ENCODE measurements at places on chromosomes 7 and 10. TPM values are rescaled to one million over a fixed set of nuclear protein-coding genes. Genes with fewer than 3 reads are reported as not detected.

DNA sequence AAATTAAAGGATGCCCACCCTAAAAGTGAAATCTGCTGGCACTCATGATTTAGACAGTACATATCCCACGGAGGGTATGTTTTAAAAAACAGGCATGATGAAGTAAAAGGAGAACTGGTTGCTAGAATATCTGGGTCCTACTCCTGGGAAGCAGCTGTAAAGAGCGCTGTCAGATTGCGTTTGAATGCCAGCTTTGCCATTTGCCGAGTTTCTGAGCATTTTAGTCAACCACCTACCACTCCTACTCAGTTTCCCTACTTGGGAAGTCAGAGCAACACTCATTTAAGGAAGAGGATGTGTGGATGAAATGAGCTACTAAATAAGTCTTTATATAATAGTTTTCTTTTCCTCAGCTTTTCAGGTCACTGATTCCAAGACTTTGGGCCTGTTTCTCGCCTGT, 1.1 kb upstream of the UMAD1 start:
- DNase-seq: no peak

GRCh38 chr10:14700546-14700945, 74.2 kb downstream of the FAM107B start:
- DNase-seq: no peak

DNA sequence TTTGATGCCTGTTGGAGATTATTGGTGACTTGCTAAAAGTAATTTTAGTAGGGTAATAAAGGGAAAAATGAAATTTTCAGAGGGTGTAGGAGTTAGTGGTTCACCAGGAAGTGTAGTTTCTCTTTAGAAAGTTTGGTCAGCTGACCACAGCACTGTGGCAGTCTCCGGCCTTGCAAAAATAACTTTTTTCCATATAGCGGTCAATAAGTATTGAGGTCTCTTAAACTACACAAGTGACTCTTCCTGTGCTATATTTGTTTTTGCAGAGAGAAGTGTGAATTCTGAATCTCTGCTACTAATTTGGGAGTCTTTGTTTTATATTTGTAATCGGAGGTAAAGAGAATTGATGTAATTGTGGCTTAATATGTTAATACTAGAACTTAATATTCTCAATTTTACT, 24.3 kb downstream of the PTPN12 start:
- no peak for DNase-seq

- DNase-seq: no peak
Observed at GRCh38 chr7:30642789-30643188, 39.5 kb downstream of the CRHR2 start.

DNA sequence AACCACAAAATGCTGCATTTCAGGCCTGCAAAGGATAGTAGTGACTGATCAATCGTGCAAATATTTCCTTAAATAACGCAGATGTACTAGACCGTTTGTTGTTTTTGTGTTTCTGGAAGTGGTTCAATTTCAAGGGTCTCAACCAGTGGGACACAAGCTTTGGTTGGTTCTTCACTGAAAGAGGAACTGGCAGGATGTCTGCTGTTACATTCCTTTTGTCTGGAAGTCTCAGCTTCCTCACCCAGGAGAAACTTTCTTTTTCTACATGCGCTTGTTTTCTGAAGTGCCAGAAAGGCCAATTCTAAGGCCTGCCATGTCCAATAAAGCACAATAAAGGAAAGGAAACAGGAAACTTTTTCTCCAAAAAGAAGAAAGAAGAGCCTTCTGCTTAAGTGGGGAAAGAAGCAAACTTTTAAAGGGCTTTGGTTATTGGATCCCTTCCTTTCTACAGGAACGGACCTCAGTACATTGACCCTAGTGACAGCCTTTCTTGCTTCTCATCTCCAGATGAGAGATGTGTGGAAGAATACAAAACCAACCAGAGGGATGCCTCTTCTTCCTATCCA, 4.1 kb downstream of the DKK1 start:
- peak; percentile 49 for DNase-seq

Gene MYL7
- total RNA-seq: not detected

DNA sequence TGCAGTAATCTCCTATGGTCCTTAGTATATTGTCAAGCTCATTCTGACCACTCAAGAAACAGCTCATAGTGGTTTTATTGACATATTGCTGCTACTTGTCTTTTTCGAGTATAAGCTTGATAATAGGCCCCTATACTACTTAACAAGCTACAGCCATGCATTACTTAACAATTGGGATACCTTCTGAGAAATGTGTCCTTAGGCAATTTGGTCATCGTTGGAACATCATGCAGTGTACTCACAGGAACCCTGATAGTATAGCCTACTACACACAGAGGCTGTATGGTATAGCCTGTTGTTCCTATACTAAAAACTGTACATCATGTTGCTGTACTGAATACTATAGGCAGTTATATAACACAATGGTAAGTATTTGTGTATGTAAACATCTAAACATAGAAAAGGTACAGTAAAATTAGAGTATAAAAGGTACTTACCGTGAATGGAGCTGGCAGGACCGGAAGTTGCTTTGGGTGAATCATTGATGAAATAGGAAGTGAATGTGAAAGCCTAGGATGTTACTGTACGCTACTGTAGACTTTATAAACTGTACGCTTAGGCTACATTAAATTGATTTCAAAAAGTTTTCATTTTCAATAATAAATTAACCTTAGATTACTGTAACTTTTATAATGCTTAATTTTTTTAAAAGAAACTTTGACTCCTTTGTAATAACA, 160.9 kb downstream of the LRRC4 start:
- DNase-seq: peak; percentile 30

DNA sequence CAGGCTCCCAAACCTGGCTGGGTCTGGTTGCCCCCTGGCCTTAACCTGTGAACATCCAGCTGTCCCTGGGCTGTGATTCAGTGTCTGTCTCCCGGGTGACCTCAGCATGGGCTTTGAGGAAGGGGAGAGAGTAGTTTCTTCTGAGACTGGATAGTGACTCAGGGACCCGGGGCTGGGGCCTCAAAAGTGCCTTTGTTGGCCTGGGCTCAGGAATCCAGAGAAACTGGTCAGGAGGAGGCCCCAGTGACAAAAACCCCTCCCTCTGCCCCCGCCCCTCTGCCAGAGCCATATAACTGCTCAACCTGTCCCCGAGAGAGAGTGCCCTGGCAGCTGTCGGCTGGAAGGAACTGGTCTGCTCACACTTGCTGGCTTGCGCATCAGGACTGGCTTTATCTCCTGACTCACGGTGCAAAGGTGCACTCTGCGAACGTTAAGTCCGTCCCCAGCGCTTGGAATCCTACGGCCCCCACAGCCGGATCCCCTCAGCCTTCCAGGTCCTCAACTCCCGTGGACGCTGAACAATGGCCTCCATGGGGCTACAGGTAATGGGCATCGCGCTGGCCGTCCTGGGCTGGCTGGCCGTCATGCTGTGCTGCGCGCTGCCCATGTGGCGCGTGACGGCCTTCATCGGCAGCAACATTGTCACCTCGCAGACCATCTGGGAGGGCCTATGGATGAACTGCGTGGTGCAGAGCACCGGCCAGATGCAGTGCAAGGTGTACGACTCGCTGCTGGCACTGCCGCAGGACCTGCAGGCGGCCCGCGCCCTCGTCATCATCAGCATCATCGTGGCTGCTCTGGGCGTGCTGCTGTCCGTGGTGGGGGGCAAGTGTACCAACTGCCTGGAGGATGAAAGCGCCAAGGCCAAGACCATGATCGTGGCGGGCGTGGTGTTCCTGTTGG, at the start of gene CLDN4:
TSS of gene CLDN4 (plus strand) at position 316 of the 903 bp plus-strand sequence. CDS start at position 522, 206 bp downstream.
- no peak for DNase-seq

Gene SDK1
- total RNA-seq: 1.5 TPM

DNA sequence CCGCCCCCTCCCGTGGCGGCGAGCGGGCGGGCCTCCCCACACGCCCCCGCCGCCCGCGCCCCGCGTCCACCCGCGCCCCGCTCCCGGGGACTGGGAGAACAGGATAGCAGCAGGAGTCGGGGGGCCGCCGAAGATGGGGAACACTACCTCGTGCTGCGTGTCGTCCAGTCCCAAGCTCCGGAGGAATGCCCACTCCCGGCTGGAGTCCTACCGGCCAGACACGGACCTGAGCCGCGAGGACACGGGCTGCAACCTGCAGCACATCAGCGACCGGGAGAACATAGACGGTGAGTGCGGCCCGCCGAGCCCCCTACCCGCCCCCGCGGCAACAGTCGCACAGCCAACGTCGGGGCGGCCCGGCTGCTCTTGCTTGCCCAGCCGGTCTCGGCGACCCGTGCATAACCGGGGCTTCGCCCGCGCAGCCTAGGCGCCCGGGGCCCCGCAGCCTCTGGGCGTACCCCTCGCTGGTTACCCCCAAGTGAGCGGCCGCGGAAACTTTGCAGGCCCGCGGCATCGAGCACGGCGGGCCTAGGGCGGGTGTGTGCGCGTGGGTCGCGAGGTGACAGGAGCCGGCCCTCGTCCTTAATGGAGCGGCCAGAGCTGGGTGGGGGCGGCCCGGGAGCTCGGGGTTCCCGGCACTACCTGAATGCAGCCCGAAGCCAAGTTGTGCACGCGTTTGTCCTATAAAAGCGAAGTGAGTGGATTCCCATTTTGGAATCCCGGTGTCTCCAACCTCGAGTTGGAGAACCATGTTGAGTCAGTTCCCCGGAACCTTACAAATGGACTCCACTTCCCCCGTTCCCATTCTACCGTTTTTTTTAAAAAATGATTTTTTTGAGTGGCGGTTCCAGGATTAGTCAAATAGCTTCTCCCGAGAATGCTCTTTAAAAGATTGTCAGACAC, 863 bp downstream of the CCNY start:
- DNase-seq: peak; percentile 39

Gene EPHA1
- total RNA-seq: 1.2 TPM

- DNase-seq: no peak
Observed at GRCh38 chr10:22631185-22631584, 83.2 kb downstream of the PIP4K2A start.

DNA sequence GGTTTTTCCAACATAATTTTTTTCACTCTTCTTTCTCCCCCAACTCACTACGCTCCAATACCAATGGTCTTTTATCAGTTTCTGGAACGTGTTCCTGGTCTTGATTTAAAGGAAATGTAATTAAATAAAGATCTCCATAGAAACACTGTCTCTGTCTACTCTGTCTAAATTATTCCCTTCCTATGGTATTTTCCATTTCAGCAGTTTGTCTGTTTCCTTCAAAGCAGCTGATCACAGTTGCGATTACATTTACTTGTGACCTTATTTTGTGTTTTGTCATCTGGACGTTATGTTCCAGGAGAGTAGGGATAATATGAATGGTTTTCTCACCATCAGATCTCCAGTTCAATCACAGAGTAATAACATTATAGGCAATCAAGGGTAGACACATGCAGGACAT, 359.2 kb downstream of the NRG3 start:
- no peak for DNase-seq

Gene PIP
- total RNA-seq: not detected

Gene DGKI
- 1.4 TPM for total RNA-seq

- DNase-seq: no peak
Observed at GRCh38 chr10:49323896-49324270, 24.9 kb downstream of the C10orf71 start.

Gene CTAGE15
- total RNA-seq: 2.8 TPM

GRCh38 chr10:124892905-124893304, 49.0 kb upstream of the ZRANB1 start:
- DNase-seq: no peak

Gene NEUROD6
- not detected for total RNA-seq

DNA sequence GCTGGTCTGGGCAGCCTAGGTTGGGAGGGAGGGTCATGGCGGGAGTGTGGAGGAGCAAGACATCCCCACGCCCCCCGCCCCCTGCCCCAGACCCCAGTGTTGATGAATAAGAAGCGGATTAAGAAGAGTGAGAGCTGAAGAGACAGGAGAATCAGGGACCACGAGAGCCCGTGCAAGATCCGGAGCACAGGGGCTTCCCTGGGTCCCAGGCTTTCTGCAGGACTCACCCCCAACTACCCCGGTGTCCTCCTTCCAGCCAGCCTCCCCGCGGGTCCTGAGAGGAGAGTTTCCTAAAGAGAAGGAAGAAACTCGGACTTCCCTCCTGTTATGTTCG, 20.1 kb downstream of the GHRHR start:
- no peak for DNase-seq

- no peak for DNase-seq
Observed at GRCh38 chr7:1705856-1706255, 35.8 kb downstream of the ELFN1 start.

GRCh38 chr7:50329775-50330174, 25.3 kb downstream of the IKZF1 start:
- no peak for DNase-seq

- DNase-seq: peak; percentile 99
Observed at GRCh38 chr10:77872151-77872946, 54.2 kb downstream of the DLG5 start.

Gene CHAT
- total RNA-seq: not detected

- DNase-seq: peak; percentile 34
Observed at GRCh38 chr7:34675749-34676374, 17.8 kb downstream of the NPSR1 start.

DNA sequence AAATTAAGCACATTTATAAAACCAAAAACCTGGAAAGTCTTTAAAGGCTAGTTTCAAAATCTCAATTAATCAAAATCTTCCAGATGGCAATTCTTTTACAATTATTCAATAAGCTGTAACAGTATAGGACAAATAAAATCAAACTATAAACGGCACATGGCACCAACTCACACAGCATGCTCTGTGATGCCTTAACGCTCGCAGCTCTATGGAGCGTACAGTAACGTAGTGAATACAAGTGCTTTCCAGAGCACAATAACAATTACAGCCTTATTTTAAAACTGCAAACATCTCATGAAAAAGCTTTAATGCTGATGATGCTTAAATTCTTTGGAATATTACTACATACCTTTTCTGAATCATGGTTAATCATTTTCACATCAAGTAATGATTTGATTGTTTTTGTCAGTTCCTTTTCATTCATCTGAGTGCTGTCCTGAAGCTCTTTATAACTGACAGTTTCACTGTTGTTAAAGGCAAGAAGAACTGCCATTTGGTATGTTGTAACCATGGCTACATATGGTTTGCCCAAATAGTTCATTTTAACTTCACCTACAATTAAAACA, 74.2 kb downstream of the CUL2 start:
- no peak for DNase-seq

Gene ZNF33A
- 20.7 TPM for total RNA-seq

DNA sequence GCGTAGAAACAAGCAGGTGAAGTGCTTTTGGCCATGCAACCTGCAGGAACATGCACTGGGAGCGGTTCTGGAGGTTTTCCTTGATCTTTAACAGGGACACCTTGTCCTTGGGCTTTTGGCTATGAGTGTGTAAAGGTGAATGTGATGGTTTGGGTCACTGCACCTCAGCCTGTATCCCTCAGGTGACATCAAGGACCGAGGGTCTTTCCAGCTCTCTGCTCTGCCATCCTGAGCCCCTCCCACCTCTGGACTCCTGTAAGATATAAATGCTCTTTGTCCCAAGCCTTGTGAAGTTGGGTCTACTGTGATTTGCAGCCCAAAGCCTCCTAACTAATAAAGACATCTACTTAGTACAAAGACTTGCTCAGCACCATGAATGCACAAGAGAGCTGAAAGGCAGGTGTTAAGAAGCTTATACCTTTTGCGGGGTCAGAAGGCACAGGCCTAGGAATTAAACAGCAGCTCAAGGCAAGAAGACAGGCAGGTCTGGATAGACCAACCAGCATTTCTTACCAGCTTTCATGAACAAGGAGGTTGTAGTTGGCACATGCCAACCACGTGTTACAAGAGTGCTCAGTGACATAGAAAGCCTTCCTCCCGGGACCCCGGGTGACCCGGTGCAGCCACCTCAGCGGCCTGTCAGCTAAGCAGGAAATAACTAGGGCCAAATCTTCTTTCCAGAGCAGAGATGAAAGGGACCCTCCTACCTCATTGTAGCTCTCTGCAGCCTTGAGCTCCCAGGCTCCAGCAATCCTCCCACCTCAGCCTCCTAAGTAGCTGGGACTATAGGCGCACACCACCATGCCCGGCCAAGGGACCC, 89.9 kb downstream of the CARD11 start:
- DNase-seq: no peak

Gene WDFY4
- not detected for total RNA-seq

- DNase-seq: peak; percentile 22
Observed at GRCh38 chr10:6089334-6090219, 743 bp downstream of the RBM17 start.

Measured in MCF 10A (cell line).